ENCODE measurements at places on chromosomes 5 and 9. TPM values are rescaled to one million over a fixed set of nuclear protein-coding genes. Genes with fewer than 3 reads are reported as not detected.

The ANKDD1B gene
- 3.7 TPM for total RNA-seq

DNA sequence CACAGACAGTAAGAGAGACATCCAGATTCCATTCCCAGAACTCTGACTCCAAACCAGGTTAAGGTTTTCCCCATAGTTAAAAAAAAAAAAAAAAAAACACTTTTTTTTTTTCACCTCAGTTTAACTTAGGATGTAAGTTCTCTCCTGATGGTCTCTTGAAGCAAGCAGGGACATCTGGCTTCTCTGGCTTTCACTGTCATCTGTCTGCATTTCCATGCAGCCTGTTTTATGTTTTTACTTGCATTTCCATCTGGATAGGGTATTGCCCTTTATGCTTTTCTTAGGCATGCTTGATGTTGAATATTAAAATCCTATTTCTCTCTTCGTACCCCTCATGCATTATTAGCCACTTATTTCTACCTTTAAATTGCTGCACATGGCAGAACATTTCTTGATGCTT is 135.3 kb upstream of the WWC1 start:
- H3K27ac ChIP-seq, result no peak overlapping the region
- no peaks in the 10 kb centered on the region for H3K36me3 ChIP-seq
- no peak for DNase-seq
- no peaks in the 10 kb centered on the region for H3K4me1 ChIP-seq
- no peak overlapping the region for H3K4me3 ChIP-seq
- no peaks in the 10 kb centered on the region for H3K27me3 ChIP-seq

DNA sequence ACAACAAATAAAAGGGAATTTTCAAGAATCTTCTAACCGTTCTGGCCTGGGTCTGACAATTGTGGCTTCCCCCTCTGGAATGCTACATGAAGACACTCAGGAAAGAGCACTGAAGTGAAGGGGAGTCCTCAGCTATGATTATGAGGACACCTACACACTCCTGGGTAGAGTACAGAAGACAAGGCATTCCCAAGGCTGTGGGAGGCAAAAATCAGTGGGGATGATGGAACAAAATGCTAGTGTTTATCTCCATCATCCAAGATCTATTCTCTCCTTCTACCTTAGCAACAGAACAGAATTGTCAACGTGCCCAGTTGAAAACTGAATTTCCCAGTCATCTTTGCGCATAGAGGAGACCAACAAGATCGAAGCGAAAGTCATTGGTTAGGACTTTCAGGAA is 130.1 kb upstream of the LARP1 start:
- H3K36me3 ChIP-seq, result no peaks in the 10 kb centered on the region
- no peaks in the 10 kb centered on the region for H3K4me1 ChIP-seq
- H3K27ac ChIP-seq, result no peak overlapping the region
- no peak for DNase-seq
- no peak overlapping the region for H3K4me3 ChIP-seq

GRCh38 chr9:710951-711745 is 130.3 kb upstream of the DMRT1 start:
- peaks cover 27% of the 10 kb centered on the region for H3K4me1 ChIP-seq
- H3K4me3 ChIP-seq, result no peak overlapping the region
- H3K27me3 ChIP-seq, result no peaks in the 10 kb centered on the region
- DNase-seq, result no peak

- H3K27ac ChIP-seq, result peak overlapping the region; percentile 90
- H3K36me3 ChIP-seq, result no peaks in the 10 kb centered on the region
- H3K27me3 ChIP-seq, result no peaks in the 10 kb centered on the region
- peak overlapping the region; percentile 98 for H3K4me3 ChIP-seq
- peaks cover 37% of the 10 kb centered on the region for H3K4me1 ChIP-seq
These were observed 1.1 kb downstream of the UGCG start for GRCh38 chr9:111897601-111898137.

DNA sequence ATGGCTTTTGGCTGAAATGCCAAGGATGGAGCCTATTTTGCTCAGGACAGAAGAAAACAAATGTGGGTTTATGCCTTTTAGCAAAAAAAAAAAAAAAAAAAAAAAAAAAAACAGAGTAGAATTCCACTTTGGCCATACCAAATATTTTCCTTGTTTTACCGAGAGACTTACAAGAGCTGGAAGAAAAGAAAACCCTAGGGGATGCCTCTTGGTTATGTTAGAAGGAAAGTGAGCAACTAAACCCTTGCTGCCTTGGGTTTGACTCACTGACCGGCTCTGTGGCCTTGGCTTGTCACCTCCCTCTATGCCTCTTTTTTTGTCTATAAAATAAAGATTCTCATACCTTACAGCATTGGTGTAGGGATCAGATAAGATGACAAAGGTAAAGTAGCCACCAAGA is 69.6 kb upstream of the ABCA1 start:
- DNase-seq, result no peak
- H3K4me3 ChIP-seq, result no peak overlapping the region
- H3K4me1 ChIP-seq, result peaks cover 9% of the 10 kb centered on the region
- H3K36me3 ChIP-seq, result no peaks in the 10 kb centered on the region
- no peaks in the 10 kb centered on the region for H3K27me3 ChIP-seq
- H3K27ac ChIP-seq, result no peak overlapping the region

Measured in upper lobe of right lung (tissue), 1 donor.